A549 treated with AZD2906 at 1 μM for 4 hours (cell line): ENCODE measurements at places on chromosomes 3 and 15. TPM values are rescaled to one million over a fixed set of nuclear protein-coding genes. Genes with fewer than 3 reads are reported as not detected.

The SETMAR gene
- total RNA-seq: 6.7 to 8.8 TPM (median 7.8 TPM) in 5 replicates

The MYO5C gene
- total RNA-seq: 4.8 to 6.6 TPM (median 5.9 TPM) in 5 replicates

The MYZAP gene
- total RNA-seq: 1.3 to 1.5 TPM (median 1.4 TPM) in 5 replicates

The UNC13C gene
- total RNA-seq: 0.01 TPM in 1 of 5 replicates, not detected in the others

The SFMBT1 gene
- total RNA-seq: 8.8 to 11.2 TPM (median 9.4 TPM) in 5 replicates

The TPRG1 gene
- total RNA-seq: 0.18 to 0.33 TPM (median 0.28 TPM) in 5 replicates

The FETUB gene
- 0.08 to 0.34 TPM (median 0.15 TPM) in 5 replicates for total RNA-seq

The C15orf62 gene
- total RNA-seq: 0.03 to 0.06 TPM (median 0.04 TPM) in 4 of 5 replicates, not detected in the other

The MESP1 gene
- total RNA-seq: 1.1 to 7.5 TPM (median 5.5 TPM) in 5 replicates

The ATG3 gene
- 43.0 to 51.2 TPM (median 48.4 TPM) in 5 replicates for total RNA-seq
